Foreskin fibroblast (primary cell): ENCODE measurements at places on chromosomes 2 and 18.

DNA sequence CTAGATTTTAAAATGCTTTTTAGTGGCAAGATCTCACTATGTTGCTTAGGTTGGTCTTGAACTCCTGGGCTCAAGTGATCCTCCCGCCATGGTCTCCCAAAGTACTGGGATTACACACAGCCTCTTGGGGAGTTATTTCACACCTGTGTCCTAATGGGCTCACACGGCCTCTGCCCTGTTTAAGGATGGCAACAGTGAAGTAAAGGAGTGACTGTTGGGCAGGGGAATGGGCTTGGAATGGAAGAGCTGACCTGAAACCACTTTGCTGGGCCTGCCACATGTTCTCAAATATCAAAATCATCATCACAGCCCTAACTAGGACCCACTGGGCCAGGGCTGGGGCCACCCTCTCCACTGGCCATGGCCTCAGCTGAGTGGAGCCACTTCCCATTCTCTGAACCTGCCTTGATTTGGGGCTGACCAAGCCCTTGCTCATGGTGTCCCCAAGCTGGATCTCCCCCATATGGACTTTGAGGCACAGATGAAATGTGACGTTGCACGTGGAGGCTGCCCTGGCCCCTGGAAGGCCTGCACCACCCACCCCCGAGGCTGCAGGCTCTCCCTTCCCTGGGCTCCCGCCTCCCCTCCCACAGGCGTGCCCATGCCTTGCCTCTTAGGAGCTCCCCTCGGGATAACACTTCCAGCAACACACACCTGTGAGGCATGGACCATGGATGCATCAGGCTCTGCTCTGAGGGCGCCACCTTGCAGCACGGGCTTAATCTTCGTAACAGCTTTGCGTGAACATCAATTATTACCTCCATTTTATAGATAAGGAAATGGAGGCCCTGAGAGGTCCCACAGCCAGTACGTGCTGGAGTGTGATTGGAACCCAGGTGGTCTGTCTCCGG lies 71.8 kb upstream of the SMAD7 start:
- DNase-seq = no peak

DNA sequence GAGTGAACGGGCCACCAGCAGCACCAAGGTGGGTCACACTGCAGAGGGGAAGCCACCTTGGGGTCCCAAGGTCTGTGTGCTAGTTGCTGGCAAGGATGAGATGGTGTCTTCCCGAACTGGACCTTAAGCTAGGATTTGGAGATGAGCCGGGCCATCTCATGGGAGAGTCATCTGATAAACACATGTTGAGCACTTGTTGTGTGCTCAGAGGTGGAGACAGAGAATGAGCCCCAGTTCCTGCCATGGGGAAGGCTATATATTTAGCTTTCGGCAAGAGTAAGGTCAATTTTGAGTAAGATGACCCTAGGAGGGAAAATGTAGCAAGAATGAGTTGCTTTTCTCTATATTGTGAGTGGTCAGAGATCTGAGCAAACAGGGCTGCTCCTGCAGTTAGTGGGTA lies 41.4 kb upstream of the RPL31 start:
- peak; percentile 82 for DNase-seq

DNA sequence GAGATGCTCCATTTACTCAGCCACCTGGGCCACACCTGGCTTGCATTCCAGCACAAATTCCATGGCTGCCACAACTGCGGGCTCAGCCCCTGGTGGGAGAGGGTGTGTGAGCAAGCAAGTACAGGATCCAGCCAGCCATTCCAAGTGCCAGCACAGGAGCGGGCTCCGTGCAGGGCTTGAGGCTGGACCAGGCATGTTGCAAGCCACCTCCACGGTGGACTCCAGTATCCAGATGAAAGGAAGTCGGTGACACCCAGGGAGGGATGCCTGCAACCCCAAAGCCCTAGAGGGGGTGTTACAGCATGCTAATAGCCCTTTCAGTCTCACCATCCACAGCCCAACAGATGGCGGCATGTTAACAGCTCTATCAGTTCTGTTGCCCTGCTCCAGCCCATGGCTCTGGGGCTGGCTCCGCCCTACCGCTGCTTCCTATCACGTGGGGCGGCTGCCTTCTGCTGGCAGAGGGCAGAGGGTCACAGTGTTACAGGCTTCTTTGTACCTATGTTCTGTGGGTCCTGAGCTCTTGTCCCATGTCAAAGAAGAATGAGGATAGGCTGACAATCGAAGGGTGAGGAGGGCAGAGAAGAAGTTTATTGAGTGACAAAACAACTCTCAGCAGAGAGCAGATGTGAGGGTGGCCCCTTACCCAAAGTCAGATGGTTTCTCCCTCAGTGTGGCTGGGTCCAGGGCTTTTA lies 11.7 kb upstream of the GORASP2 start:
- DNase-seq = no peak

GRCh38 chr18:78154853-78155252 lies 824.8 kb upstream of the SALL3 start:
- DNase-seq = no peak

DNA sequence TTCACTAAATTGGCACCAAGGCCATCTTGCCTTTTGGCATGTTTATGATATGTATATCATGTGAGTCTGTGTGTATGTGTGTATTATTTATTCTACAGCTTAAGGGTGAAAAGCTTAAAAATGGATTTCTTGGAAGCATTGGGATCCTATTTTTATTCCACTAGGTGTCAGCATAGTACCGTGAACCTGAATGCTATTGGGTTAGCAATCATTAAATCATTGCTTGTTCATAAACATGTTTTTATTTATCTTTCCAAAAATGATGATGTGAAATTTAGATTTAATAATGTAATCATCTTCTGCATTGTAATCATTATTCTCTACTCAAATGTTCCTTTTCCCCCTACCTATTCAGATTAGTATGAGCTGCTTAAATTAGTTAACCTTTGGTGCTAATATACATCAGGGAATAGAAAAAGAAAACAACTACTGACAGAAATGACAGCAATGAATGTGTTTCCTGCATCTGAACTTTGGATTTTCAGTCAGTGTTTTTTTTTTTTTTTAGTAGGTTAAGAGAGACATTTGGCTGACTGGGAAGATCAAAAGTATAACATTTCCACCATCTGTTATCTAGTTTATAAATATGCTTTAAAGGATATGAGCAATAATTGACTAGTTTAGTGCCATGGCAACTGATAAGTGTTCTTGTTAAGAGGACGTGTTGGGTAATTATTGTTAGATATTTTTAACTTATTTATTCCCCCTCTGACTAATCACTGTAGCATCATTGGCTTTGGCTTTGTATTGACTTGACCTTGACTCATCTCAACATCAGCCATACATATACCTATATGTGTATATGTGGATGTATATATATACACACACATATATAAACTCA lies 14.1 kb upstream of the ZSWIM2 start:
- DNase-seq = peak; percentile 67

- DNase-seq = no peak
These were observed 96.4 kb downstream of the VIT start for GRCh38 chr2:36792951-36793350.

GRCh38 chr2:98460573-98461497 lies 16.2 kb downstream of the INPP4A start:
- DNase-seq = no peak

GRCh38 chr2:218329826-218330593 lies 26.6 kb upstream of the CATIP start:
- no peak for DNase-seq

DNA sequence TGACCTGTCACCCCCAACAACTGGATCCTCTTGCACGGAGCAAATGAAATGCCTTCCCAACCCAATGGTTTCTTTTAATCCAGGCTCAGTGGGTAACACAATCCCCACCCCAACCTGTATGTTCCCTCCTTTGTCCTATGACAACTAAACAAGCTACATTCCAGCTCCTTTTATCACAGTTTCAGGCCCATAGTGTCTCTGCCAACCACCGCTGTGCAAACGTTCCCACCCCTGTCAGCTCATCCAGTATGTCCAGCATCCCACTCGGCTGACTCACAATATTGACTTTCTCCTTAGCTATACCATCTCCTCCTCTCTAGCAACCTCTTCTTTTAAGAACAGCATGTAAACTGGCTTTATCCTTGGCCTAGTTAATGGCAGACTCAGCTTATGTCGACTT lies 117.9 kb upstream of the PPP1CB start:
- peak; percentile 78 for DNase-seq

DNA sequence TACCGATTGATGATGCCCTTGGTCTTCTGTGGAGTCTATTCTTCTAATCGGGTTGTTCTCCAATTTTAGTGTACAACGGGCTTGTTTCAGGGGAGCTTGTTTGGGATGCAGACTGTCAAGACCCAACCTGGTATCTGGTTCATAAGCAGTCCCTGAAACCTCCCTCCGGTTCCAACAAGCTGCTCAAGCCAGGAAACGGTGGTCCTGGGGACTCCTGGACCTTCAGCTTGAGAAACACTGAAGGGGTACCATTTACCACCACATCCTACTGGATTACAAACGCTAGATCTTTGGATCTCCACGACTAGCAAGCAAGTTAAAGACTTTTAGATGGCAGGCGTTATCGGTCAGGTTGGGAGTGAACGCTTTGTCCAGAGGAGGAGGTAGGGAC lies 2.0 kb downstream of the BCL2 start:
- DNase-seq = no peak

- DNase-seq = peak; percentile 47
These were observed 36.2 kb downstream of the EIF2AK3 start for GRCh38 chr2:88590998-88591613.

DNA sequence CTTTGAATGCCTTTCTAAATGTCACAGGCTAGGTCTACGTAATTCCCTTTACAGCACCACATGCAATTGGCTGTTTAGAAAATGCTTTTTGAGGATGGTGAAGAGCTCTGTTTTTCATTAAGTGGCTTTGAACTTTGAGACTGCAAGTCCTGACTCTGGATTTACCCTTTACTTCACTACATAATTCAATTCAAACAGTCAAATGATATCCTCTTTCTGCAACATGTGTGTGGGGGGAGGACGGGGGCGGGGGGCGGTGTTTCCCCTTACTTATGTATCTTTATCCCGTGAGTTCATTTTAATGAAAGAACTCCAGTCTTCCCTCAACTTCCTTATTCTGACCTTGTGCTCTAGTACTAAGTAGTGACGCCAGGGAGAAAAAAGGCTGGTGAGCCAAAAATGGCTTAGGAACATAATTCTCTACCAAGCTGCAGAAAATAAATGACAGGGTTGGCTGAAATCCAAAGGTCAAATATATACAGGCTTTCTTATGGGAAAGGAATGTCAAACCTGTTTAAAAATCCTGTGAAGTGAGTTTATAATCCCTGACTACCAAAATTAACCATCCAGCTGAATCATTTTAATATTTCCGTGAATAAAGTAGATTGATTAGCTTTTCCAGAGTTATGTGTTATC lies 119.6 kb downstream of the SLC8A1 start:
- peak; percentile 65 for DNase-seq

DNA sequence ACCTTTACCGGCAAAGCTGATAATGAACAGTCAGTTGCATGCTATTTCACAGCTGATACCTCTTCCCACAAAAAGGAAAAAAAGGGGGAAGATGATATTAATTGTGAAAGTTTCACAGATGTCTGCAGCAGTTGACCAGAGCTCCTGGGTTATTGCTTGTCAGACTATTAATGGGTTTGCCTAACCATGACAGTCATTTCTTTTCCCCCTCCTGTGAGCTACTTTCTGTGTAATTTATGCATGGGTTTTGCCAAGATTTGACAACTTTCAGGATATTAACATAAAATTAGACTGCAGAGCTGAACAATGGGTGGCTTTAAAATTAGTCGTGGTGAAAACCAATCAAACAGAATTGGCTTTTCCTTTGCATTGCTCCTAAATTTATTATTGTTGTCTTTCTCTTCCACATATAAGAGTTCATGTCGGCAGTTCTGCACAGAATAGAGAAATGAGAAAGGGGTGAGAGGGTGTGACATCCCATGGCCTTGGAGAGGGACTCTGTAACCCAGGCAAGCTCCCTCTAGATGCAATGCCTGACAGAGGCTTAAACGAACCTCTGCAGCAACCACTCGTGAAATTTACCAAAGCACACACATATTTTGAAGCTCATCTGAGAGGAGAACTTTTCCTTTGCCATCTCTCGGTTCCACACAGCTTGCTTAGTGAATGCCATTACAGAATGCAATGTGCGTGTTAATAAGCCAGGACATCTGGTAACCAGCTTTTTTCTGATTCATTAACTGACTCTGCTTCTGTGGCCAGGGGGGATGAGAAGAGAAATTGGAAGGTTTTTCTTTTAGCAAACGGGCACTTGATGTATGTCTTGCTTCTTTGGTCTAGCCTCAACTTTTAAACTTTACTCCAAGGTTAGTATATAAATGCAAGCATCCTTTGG lies 82.2 kb upstream of the ITGA4 start:
- peak; percentile 47 for DNase-seq

DNA sequence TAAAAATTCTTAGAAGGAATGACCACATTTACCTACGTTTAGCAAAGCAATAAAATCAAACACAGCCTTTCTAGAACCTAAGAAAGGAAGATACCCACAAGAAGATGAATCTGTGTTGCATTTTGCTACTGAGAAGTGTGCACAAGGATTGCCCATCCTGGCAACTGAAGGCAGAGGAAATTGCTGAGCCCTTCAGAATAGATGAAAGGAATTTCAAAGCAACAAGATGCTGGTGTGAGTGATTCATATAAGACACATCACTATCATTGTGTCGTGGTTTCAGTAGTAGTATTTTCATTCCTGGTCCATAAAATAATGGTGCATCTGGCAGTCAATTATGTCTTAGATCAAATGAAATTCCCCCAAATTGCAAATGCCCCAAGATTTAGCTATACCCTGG lies 48.4 kb upstream of the ANKRD44 start:
- peak; percentile 44 for DNase-seq

GRCh38 chr18:77068321-77069312 lies 64.0 kb downstream of the MBP start:
- peak; percentile 73 for DNase-seq

GRCh38 chr2:71922499-71923142 lies 225.0 kb downstream of the CYP26B1 start:
- no peak for DNase-seq

DNA sequence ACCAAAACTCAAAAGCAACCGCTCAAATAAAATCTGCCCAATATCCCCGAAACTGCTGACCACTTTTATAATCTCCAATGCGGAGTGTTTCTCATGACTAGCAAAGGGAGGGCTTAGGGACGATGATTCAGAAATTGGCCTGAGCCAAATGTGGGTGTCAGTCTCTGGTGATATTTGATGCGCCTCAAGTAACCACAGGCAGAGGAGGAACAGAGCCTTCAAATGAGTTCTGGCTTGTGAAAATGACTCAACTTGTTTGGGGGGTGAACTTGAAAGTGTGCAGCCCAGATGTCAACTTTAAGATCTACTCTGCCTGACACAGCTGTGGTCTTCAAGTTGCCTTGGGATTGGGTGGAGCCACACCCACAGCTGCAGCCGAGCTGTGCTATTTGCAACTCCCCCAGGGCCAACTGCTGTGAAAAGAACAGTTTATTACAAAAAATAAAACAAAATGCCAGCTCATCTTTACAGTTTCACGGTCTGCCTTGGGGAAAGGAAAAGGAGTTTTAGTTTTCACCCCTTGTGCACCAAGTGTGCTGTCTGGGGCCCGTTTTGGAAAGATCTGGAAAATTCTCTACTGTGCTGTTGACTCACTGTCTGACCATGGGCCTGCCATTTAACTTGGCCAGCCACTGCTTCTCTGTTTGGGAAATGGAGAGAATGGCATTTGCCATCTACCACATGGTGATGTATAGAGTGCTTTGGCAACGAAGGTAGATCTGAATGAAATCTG lies 222.1 kb downstream of the MTX2 start:
- DNase-seq = peak; percentile 98

GRCh38 chr2:105609746-105610402 lies 134.8 kb upstream of the NCK2 start:
- no peak for DNase-seq

- no peak for DNase-seq
These were observed 27.6 kb downstream of the INPP5D start for GRCh38 chr2:233087713-233088112.

- no peak for DNase-seq
These were observed 62.5 kb downstream of the C1D start for GRCh38 chr2:68000170-68000825.

- no peak for DNase-seq
These were observed 107.9 kb upstream of the NDUFV2 start for GRCh38 chr18:8994603-8995002.
